ENCODE measurements at places on chromosomes 6 and 20. TPM values are rescaled to one million over a fixed set of nuclear protein-coding genes. Genes with fewer than 3 reads are reported as not detected.

PI3 gene
- total RNA-seq, result not detected

GRCh38 chr20:51315390-51315789 lies 227.1 kb downstream of the NFATC2 start:
- DNase-seq, result no peak

DNA sequence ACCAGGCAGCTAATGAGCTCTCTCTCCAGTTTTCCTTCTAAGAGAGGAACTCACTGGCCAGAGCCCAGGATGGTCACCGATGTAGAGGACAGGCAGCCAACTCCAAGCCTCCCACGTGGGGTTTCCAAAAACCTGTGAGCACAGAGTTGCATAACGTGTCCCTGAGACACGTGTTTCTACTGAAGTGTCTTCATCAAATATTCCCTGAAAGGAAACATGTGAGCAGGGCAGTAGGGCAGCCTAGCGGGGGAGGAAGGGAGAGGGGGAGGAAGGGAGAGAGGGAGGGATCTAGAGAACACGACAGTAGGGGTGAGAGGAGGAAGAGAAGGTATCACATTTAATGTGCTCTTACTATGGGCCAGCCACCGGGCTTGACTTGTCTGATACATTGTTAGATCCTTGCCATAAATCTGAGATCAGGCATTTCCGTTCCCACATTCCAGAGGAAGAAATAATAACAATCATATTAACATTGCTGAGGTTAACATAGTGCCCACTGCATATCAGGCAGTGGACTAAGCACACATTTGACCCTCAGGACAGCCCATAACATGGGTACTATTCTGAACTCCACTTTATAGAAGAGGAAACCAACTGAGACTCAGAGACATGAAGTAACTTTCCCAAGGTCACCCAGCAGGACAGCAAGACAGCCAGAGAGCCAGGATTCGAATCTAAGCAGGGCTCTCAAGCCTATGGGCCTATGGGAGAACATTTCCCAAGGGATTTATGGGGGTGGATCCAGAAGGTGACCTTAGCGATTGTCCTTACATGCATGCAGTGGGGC lies 4.5 kb upstream of the SYS1 start:
- DNase-seq, result peak; percentile 55

GRCh38 chr6:112209131-112209530 lies 45.2 kb downstream of the LAMA4 start:
- no peak for DNase-seq

HLA-DPB1 gene
- 0.66 TPM for total RNA-seq

SENP6 gene
- total RNA-seq, result 52.9 TPM

RALGAPB gene
- total RNA-seq, result 23.8 TPM

DNA sequence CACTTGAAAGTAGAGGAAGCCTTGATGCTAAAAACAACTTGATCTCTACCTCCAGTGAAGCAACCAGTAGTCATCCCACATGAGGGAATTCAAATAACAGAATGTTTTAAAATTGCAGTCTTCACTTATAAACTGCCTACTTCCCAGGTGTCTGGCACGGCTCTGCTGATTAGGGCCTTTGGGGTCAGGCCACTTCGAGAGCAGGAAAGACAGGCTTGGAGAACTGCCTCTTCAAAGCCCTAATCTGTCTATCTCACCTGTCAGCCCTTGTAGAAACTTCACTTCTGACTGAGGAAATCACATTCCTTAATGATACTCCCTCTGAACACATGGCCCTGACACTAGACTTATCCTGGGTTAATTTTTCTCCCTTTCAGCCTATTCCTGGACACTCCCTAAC lies 458.6 kb downstream of the TENT5A start:
- DNase-seq, result no peak

- no peak for DNase-seq
Observed at GRCh38 chr6:108748959-108749358, 99.3 kb upstream of the ARMC2 start.

HMGN3 gene
- total RNA-seq, result 46.3 TPM

- no peak for DNase-seq
Observed at GRCh38 chr20:16385462-16385861, 187.8 kb downstream of the KIF16B start.

DNA sequence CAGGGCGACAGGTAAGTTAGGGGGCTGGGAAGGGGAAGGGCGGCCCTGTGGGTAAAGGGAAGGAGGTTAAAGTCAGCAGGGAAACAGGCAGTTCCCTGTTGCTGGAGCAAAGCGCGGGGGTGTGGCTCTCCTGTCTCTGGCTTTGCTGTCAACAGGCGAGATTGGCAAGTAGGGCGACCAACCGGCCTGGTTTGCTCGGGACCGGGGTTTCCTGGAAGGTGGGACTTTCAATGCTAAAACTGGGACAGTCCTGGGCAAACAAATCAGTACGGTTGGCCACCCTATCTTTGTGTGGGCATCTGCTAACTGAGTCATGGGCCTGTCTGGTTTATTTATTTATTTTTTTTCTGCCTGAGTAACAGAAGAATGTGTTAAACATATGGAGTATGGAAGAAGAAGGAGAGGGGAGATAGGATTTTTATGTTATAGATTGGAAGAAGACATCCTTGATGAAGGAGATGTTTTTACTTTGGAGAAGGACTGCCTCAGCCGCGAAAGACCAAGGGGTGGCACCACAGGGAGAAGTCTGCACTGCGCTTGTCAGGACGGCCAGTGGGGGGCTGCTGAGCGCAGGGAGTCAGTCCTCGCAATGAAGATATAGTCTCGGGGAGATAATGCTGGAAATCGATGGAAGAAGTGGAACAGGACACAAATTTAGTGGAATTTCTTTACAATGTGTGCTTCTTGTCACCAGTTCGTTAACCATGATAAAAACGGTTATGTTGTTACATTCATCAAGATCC lies 43.4 kb upstream of the ESR1 start:
- peak; percentile 58 for DNase-seq

DNA sequence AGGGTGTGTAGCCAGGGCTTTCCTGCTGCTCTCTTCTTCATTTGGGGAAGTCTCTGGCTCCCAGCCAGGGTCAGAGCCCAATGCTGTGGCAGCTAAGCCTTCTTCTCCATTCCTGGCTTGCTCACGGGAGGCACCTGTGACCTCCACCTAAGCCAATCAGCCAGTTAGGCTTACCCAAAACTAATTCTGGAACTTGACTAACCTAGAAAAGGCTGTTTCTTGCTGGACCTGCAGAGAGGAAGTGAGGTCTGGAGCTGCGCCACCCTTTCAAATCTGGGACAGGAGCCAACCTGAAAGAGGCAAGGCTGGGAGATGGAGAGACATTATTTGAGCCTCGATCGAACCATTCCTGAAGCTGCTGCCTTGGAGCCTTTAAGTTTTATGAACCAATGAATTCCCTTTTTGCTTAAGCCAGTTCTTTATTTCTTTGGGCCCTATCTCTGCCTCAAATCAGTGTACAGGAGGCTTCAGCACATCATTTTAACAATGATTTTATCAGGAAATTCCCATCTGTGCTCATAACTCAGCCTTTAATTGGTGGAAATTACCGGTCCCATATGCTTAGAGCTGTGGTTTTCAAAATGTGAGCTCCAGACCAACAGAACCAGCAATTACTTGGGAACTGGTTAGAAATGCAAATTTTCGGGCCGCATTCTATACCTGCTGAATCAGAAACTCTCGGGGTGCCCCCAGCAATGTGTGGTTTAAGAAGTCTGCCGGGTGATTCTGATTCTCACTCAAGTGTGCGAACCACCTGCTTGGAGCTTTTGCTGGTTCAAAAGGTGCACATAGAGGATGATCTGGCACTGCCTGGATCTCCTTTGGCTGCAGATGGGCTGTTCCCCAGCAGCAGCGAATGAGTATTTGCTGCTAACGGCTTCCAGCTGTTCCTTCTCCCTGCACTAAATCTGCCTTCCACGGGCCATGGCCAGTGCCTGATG lies 97.4 kb upstream of the RNF24 start:
- DNase-seq, result no peak

DNA sequence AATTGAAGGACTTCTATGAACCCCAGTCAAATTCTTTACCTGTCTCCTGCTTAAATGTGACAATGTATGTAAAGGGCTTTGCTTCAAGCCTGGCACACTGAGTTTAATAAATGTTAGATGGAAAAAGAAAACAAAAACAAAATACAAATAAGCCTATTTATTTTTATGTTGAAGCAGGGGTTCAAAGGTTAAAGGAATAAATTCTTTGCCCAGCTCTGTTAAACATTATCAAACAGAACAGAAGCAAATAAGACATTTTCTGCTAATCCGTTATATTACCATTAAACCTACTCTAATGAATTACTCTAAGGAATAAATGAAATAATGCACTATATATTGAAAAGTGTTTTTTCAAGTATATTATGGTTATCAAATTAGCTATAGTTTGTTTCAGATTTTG lies 182.5 kb upstream of the CEP162 start:
- no peak for DNase-seq

TMEM200A gene
- 0.04 TPM for total RNA-seq

GRCh38 chr6:130529569-130530149 lies 163.8 kb downstream of the TMEM200A start:
- no peak for DNase-seq

PHACTR1 gene
- 25.3 TPM for total RNA-seq

DNA sequence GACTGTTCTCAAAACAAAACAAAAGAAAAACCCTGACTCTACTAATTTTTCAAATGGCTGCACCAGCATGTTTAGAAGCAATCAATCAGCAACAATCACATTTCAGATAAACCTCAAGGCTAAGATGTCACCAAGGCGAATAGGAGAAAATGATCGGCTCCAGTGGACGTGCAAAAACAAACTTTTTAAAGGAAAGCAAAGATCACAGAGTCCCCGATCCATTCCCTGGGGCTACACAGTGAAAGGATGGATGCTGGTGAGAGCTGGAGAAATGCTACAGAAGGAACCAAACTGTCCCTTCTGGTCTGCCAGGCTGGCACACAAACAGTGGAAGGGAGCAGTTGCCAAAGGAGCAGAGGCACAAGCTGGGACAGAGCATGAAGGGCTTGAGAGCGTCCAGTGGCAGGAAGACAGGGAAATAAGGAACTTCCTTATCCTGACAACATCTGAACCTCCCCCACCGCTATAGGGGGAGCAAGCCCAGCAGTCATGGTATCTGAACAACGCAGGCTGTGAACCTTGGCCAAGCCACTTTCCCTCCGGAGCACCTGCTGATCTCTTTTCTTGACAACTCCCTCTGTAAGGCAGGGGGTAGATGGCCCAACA lies 73.7 kb upstream of the HIVEP1 start:
- peak; percentile 92 for DNase-seq

DNA sequence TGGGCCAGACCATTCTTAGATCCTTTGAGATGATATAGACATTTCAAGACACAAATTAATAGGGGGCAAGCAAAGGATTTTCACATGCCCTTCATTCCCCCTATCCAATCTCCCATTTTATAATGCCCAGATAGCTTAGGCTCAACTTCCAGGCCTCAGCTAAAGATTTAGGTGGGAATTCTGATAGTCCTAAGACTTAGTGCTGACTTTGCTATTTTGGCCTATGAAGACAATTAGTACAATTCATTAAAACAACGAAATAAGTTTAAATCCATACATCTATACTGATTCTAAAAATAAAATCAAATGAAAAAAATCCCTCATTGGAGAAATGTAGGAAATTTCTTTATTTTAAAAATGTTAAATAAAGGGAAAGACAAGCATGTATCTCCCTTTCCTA lies 259.5 kb downstream of the CBLN4 start:
- DNase-seq, result no peak

MSH5 gene
- total RNA-seq, result 82.7 TPM

GRCh38 chr6:26129656-26130055 lies 42.4 kb downstream of the HFE start:
- DNase-seq, result no peak

GRCh38 chr6:130288065-130288464 lies 65.3 kb upstream of the SAMD3 start:
- no peak for DNase-seq

DNA sequence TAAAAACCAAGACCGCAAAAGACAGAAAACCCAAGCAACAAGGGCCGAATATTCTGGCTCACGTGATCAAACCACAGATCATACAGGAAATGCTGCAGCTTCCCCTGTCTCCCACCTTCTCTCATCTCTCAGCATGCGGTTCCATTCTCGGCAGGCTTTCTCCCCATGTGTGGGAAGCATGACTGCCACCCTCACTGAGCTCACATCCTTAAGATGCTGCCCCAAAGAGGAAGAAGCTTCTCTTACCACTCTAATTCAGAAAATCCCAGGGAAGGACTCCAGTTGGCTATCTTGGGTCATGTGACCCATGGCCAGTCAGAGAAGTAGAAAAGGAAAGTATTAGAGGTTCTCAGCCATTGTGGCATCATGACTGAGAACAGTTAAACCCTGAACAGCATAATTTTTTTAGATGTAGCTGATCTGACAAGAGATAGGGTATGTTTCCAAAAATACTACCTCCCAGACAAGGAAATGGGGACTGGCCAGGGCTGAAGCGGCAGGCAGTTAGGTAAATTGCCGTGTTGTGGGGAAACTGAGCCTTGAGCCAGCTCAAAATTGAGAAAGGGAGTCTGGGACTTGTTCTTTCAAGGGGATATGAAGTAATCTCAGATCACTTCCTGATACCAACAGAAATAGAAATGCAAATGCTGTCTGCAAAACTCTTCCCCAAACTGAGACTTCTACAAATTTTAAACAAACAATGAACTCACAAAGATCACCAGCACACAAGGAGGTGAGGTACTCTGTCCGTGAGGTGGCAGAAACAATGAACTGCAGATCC lies 37.1 kb upstream of the GRM4 start:
- no peak for DNase-seq

SEL1L2 gene
- not detected for total RNA-seq

GRCh38 chr6:46612645-46613044 lies 40.0 kb downstream of the CYP39A1 start:
- DNase-seq, result no peak

MEP1A gene
- not detected for total RNA-seq

KHDC1L gene
- 0.51 TPM for total RNA-seq

SRMS gene
- total RNA-seq, result not detected

GRCh38 chr20:19473216-19473921 lies 260.9 kb downstream of the SLC24A3 start:
- DNase-seq, result no peak

DYNLT2 gene
- total RNA-seq, result 3.7 TPM

NRN1 gene
- not detected for total RNA-seq

GRCh38 chr6:163842467-163842866 lies 427.9 kb downstream of the QKI start:
- no peak for DNase-seq

- DNase-seq, result no peak
Observed at GRCh38 chr20:23640018-23640601, 2.4 kb upstream of the CST3 start.

GRCh38 chr20:37907677-37908401 lies 4.9 kb downstream of the VSTM2L start:
- no peak for DNase-seq

GRCh38 chr6:134950482-134950881 lies 581 bp upstream of the ALDH8A1 start:
- no peak for DNase-seq

GRCh38 chr6:135261872-135262725 lies 81.0 kb downstream of the MYB start:
- peak; percentile 56 for DNase-seq

DNA sequence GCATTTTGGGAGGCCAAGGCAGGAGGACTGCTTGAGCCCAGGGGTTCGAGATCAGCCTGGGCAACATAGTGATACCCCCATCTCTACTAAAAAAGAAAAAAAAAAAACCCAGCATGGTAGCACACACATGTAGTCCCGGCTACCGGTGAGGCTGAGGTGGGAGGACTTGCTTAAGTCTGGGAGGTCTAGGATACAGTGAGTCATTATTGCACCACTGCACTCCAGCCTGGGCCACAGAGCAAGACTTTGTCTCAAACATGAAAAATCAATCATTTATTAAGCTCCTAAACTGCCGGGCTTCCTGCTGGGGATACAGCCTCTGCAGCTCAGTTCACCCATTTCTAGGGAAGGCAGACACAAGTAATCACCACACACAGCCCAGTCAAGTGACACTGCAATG lies 7.3 kb upstream of the USP45 start:
- no peak for DNase-seq

PAK5 gene
- not detected for total RNA-seq

Measured in K562 (cell line).